Fibroblast of villous mesenchyme (primary cell): ENCODE measurements at places on chromosomes 4 and X. TPM values are rescaled to one million over a fixed set of nuclear protein-coding genes. Genes with fewer than 3 reads are reported as not detected.
A peak's percentile ranks its signal among the peaks of the same experiment; 100 is the strongest.

GRCh38 chrX:150202641-150203247 lies 160.4 kb upstream of the MAMLD1 start:
- DNase-seq: peak; percentile 85

The ADH1C gene
- total RNA-seq: 1.3 TPM in 1 of 2 replicates, not detected in the other

DNA sequence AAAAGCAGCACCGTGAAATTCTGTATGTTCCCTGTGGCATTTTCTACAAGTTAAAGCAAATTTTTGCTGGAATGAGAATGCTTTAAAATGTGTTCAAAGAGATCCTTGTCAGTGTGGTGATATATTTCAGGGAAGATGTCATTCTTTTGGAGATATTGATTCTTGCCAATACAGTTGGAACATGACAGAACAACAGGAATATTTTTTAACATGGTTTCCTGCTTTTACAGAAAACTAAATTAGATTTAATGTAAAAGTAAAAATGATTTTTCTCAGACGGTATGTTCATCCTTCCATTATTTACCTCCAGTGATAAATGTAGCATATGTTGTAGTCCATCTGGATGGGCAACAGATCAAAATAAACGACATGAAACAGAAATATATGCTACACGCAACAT lies 474.8 kb downstream of the TMA16 start:
- DNase-seq: no peak

DNA sequence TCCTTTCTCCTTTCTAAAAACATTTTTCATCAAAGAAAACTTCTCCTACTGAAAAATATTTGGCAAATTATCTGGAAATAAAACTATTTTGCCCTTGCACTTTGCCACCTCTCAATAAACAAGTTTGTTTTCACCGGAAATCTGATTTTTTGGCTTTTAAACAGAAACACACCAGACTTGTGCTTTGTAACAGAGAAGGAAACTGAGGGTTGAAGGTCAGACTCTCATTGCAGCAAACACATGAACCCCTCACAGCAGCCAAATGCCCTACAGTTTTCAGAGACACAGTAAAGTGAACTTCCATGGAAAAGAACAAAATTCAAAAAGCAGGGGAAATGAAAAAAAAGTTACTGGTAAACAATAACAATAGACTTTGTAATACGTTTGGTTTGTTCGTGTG lies 95.6 kb upstream of the WDR17 start:
- no peak for DNase-seq

The RBMXL3 gene
- not detected in 2 replicates for total RNA-seq

DNA sequence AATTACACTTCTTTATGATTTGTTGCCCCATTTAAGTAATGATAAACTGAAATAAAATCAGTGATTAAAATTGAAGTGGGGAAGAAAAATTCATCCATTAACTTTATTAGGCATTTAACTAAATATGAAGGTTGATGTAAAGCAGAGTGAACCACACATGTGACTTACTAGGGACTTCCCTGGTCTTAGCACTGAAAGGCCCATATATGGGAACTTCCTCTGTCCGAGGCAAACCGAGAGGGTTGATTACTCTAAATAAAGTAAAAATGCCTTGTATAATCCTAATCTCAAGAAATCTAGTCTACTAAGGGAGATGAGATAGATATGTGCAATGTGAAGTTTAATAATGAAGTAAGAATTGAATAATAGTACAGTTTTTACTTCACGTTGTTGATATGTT lies 403.9 kb upstream of the RPS6KA3 start:
- DNase-seq: no peak

DNA sequence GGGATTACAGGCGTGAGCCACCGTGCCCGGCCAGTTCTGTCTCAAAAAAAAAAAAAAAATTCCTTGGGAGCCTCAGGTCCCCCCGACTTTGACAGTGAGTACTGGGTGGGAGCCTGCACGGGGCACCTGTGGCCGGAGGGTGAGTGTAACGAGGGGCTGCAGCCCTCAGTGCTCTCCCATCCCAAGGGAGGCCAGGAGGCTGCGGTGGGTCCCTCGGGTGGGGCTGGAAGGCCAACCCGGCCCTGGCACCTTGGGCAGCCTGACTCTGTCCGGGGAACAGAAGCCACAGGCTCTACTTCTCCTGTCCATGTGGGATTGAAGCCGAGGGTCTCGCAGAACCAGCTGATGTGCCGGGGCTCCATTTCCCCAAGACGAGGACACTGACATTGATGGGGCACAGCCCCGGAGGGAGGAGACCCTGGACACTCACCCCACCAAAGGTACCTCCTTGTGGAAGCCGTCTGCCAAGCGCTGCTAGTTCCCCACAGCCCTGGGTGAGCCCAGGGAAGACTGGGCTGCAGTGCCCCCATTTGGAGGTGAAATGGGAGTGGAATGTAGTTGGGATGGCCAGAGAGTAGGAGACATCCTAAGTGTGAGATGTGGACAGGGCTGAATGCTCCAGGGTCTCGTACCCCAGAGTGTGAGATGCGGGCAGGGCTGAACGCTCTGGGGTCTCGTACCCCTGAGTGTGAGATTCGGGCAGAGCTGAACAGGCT lies 2.3 kb upstream of the SLC26A1 start:
- no peak for DNase-seq
